CD8-positive, alpha-beta T cell (primary cell): ENCODE measurements at places on chromosomes 1 and 21.

GRCh38 chr1:245409341-245410195, 254.8 kb downstream of the KIF26B start:
- DNase-seq: no peak

DNA sequence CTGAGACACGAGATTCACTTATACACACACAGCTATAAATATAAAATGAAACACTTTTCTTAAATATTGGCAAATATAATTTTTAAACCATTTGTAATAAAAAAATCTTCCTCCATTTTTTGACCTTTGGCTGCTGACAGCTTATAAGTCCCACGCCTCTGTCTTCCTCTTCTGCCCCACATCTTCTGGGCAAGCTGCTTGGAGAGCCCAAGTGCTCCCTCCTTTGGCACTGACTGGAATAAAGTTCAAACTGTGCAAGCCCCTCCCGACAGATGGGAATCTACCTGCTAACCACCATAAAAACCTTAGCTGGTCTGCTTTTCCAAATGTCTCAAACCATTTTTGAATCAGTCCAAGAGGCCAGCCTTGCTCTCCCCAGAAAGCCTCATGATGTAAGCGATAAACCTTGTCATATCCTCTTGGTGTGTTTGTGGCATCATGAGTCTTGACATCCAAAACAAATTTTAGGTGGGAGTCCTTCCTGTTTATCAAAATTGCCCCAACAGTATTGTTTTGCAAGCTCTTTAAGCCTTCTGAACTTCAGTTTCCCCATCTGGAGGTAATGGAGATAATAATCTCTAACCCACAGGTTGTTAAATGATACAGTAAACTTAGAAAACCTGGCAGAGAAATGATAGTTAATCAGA, 99.8 kb downstream of the SNX7 start:
- DNase-seq: no peak

DNA sequence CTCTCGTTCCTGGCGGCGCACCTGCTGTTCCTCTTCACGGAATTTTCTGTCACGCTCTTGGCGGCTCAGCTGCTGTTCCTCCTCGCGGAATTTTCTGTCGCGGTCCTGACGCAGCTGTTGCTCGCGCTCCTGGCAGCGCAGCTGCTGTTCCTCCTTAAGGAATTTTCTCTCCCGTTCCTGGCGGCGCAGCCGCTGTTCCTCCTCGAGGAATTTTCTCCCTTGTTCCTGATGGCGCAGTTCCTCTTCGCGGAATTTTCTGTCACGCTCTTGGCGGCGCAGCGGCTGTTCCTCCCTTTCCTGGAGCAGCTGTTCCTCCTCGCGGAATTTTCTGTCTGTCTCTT, 6.4 kb downstream of the TCHH start:
- no peak for DNase-seq

- DNase-seq: no peak
Observed at GRCh38 chr1:51908499-51908898, 30.0 kb upstream of the NRDC start.

- DNase-seq: no peak
Observed at GRCh38 chr1:226086776-226087175, 24.3 kb downstream of the H3-3A start.

DNA sequence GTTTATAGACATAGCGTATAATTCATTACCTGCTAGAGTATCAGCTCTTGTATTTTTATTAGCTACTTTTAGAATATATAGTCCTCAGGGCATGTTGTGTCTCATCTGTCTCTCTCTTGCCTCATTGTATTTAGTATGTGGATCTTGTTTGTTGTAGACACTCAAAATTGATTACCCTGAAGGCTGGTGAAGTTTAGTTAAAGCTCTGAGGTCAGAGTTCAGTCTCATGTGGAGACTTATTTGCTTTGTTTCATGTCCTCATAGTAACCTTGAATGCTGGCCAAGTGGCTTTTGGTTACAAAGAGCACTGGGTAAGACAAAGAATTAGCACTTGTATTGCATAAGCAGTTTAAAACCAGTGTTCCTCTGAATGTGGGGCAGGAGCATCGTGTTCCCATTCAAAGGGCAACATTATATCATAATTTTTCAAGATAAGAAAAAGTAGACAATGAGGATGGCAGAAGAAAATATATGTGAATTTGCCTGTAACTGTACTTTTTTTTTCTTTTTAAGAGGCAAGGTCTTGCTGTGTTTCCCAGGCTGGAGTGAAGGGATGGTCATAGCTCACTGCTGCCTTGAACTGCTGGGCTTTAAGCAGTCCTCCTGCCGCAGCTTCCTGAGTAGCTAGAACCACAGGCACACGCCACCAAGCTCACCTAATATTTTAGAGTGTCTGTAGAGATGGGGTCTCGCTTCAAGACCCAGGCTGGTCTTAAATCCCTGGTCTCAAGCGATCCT, 17.4 kb downstream of the CNST start:
- DNase-seq: no peak
